Adipocyte (in vitro differentiated cells): ENCODE measurements at places on chromosomes 11 and 22.
A peak's percentile ranks its signal among the peaks of the same experiment; 100 is the strongest.

- no peak for DNase-seq
Measured at GRCh38 chr11:66852466-66853241, 4.2 kb upstream of the LRFN4 start.

- no peak for DNase-seq
Measured at GRCh38 chr22:38108561-38109319, 1.7 kb downstream of the BAIAP2L2 start.

- DNase-seq = peak; percentile 66
Measured at GRCh38 chr11:124481365-124482323, 36.1 kb upstream of the OR8B8 start.

DNA sequence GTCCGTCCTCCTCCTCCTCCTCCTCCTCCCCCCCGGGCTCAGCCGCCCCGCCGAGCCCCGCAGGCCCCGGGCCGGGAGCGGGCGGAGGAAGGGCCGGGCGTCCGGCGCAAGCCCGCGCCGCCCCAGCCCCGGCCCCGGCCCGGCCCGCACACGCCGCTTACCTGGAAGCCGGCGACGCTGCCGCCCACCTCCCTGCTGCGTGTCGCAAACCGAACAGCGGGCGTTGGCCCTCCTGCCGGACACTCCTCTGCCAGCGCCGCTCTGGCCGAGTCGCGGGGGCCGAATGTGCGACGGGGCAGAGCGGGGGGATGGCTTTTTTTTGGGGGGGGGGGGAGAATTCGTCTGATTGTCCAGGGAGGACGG is 1.1 kb downstream of the IGF2 start:
- DNase-seq = peak; percentile 57

DNA sequence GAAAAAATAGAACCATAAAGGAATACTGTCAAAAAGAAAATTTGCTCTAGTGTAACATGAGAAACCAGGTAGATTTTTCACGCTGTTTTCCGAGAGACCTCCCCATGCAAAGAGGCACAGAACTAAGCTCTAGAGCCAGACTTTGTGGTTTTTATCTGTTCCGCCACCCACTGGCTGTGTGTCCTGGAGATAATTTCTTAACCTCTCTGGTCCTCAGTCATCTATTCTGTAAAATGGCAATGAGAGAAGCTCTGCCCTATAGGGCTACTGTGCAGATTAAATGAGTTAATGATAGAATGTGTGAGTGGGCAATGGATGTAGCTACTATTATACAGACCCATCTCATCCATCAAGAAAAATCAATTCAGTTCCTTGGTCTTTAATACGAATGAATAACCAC is 9.4 kb upstream of the SIGIRR start:
- DNase-seq = no peak

- peak; percentile 38 for DNase-seq
Measured at GRCh38 chr22:19554834-19555404, 30.7 kb upstream of the CLDN5 start.

- no peak for DNase-seq
Measured at GRCh38 chr22:41690476-41690875, 1.8 kb upstream of the SNU13 start.

DNA sequence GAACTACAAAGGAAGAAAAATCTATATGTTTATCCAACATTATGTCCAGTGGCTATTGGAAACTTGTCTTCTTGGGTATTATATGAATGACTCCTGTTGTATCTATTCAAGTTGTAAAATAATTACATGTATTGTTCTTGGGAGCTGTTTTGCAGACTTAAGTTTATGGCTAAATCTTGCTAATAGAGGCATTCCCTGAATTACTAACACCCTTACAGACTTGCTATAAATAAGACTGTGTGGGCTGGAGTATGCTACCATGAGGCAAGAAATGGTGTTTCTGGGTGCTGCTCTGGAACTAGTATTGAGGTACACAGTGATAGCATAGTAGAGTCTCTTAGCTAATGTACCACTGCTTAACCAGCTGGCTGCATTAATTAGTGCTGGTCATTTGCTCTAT is 155.1 kb downstream of the HIPK3 start:
- DNase-seq = no peak

- no peak for DNase-seq
Measured at GRCh38 chr11:4087551-4087950, 7.0 kb upstream of the RRM1 start.

DNA sequence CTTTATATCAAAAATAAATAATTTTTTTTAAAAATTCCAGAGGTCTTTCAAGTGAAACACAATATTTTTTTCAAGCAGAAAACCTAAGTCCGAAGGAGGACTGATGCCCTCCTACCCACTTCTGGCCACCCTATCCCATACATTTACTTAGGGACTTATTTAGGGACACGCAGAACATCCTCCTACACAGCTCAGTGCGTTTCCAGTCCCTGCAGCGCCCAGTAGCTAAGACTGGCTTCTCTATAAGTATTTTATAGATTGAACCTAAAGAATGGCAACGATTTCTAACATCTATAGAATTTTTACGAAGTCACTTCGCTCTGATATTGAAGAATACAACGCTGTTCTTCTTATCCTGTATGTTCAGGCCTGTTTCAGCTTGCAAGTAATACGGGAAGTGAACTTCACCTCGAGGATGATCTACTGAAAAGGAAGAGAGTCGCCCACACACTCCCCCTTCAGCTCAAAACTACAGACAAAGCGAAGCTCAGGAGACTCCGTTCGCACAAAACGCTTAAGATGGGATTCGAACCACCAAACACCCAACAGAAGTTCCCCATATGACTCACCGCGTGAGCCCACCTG is 328 bp downstream of the CHEK2 start:
- DNase-seq = no peak

- DNase-seq = no peak
Measured at GRCh38 chr11:107427569-107428180, 29.9 kb downstream of the CWF19L2 start.

GRCh38 chr22:36761553-36762240 is 14.2 kb downstream of the IFT27 start:
- no peak for DNase-seq

DNA sequence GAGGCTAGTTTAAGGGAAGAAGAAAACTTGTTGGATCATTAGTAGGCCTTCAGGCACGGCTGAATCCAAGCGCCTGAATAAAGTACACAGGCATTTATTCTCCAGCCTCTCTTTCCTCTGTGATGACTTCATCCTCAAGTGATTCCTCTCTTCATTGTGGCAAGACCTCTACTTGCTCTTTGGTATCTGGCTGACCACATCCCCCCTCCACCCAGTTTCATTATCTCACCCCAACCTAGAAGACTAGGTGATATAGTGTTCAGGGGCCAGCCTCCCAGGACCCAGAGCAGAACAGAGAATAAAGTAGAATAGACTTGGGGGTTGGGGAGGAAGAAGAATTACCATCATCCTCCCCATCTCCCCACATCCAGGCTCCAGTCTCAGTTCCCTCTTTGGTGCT is 189.3 kb downstream of the MIAT start:
- DNase-seq = no peak

DNA sequence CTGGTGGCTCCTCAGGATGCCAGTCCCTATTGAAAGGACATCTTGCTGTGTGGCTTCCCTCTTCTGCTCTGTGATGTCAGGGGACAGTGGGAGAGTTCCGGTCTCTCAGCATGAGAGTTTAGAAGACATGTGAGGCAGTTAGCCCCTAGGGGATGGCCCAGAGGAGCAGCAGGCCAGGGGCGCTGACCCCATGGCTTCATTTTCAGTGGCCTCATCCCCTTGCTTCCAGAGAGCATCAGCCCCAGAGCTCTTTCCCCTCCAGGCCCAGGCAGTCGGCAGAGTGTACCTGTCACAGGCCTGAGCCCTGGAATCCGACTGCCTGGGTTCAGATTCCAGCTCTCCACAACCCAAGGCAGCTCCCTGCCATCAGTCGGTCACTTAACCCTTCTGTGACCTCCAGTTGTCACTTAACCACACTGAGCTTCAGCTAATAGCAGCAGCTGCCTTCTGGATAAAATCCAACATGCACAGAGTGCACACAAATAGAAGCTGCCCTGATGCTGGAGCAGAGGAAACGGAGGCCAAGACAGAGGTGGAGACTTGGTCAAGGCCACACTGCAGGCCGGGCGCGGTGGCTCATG is 14.1 kb upstream of the LRRC10B start:
- no peak for DNase-seq

DNA sequence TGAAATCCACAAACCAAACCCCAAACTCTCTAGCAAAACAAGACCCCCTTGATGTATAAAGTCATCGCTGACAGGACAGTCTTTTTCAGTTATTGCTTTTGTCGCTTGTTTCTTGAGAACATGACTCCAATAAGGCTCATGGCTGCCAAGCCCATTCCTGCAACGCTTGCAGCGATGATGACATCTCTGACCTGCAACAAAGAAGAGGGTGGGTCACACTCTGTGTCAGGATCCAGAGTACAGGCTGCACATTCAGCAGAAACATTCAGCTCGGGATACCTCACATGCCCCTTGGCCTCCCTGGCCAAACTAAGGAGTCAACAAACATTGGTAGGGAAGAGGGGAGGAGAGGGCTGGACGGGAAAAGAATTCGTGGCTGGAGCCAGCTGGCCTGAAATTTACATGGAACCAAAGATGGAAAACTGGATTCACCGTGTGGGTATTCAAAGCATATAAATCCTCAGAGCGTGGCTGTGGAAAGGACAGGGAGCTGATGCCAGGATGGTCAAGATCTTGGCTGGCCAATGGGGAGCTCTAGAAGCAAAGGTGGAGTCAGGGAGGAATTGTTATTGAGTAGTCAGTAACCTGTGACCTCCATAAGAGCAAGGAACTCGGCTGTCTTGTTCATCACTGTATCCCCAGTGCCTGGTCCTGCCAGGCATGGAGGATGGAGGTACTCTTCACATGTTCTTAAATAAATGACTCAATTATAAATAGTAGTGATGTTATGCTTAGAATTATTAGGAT is 11.8 kb upstream of the PLAAT2 start:
- no peak for DNase-seq

DNA sequence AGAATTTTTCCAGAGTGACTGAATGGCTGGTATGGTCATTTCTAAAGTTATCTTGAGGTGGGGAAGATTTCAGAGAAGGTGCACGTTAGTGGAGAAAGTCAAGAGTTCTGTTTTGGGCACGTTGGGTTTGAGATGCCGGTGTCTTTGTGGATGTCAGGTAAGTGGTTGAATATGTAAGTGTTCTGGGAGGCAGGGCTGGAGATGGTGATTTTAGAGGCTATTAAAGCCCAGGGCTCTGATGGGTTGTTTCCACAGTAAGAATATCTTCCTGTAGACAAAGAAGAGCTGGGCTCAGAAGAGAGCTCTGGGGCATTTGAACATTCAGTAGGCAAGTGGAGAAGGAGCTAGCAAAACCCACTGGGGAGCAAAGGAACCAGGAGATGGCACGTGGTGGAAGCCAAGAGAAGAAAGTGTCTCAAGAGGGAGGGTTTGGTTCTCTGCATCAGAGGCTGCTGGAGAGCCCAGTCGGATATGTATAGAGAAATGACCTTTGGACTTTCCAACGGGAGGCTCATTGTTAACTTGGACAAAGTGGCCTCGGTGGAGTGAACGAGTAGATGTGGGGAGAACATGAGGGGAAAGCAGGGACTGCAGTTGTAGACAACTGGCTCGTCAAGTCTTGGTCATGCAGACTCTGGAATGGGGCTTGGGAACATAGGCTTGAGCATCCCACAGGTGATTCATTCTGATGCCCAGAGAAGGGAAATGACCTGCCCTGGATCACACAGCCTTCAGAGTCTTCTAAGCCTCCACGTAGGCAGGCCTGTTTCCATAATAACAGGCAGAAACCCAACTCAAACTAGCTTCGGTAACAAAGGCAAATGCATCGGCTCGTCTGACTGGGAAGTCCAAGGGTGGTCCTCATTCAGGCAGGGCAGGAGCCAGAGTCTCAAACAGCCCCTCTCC is 98.4 kb upstream of the PARVA start:
- no peak for DNase-seq

DNA sequence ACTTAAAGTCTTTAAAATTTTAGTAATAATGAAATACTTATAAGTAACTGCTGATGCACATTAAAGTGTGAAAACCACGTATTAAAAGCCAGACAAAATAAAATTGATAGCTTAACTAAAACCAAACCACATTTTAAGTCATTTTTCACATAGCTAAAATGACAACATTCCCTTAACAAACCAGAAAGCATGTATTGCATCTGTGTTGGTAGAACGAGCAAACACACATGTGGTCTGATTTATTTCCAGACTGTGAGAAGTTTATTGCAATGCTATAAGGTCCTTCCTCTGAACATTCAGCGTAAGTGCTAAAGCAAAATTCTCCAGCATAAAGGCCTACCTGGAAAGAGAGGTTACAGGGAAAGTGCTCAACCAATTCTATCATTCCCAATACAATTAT is 57.8 kb downstream of the ARHGAP20 start:
- DNase-seq = peak; percentile 38

DNA sequence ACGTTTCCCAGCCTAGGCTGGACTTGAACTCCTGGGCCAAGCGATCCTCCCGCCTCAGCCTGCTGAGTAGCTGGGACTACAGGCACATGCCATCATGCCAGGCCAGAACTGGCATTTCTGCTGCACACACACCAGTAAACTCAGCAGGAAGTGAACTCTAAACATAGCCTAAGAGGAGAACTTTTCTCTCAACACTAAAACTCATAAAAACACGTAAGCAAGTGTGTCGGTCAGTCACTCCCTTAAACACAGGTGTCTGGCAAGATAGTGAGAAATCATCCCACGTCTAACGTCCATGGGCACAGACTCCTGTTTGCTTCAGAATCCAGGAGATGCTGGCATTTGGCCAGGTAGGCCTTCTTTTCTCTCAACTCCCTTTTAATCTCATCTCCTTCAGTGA is 104.8 kb downstream of the RPL27A start:
- no peak for DNase-seq
